ENCODE measurements at places on chromosomes 1 and 21. TPM values are rescaled to one million over a fixed set of nuclear protein-coding genes. Genes with fewer than 3 reads are reported as not detected.

The CLCA1 gene
- total RNA-seq: not detected

DNA sequence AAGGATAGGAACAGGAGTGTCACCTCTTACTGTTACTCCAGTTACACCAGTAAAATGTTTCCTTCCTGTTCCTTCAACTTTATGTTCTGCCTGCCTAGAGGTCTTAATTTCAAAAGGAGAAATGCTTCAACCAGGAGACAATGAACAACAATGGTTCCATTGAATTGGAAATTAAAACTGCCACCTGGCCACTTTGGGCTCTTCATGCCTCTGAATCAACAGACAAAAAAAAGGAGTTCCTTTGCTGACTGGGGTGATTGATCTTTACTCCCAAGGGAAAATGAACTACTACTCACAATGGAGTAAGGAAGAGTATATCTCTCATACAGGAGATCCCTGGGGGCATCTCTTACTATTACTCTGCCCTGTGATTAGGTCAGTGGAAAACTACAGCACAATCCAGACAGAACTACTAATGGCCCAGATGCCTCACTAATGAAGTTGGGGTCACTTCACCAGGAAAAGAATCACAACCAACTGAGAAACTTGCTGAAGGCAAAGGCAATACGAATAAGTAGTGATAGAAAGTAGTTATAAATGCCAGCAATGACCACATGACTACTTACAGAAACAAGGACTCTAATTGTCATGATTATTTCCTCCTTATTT is 76.6 kb upstream of the PRDX6 start:
- no peak for DNase-seq
- no peaks in the 10 kb centered on the region for H3K27me3 ChIP-seq
- no peaks in the 10 kb centered on the region for H3K36me3 ChIP-seq
- peaks cover 8% of the 10 kb centered on the region for H3K4me1 ChIP-seq
- H3K4me3 ChIP-seq: no peak overlapping the region
- H3K27ac ChIP-seq: no peak overlapping the region

GRCh38 chr1:37410815-37411214 is 63.6 kb upstream of the ZC3H12A start:
- DNase-seq: peak; percentile 65
- no peak overlapping the region for H3K4me3 ChIP-seq
- peaks cover 8% of the 10 kb centered on the region for H3K4me1 ChIP-seq
- H3K27me3 ChIP-seq: no peaks in the 10 kb centered on the region
- H3K27ac ChIP-seq: no peak overlapping the region

- H3K27ac ChIP-seq: peak overlapping the region; percentile 99
- no peaks in the 10 kb centered on the region for H3K27me3 ChIP-seq
- H3K4me3 ChIP-seq: no peak overlapping the region
- DNase-seq: peak; percentile 53
Measured at GRCh38 chr1:198660341-198661261, 21.8 kb downstream of the PTPRC start.

- no peak overlapping the region for H3K27ac ChIP-seq
- H3K27me3 ChIP-seq: no peaks in the 10 kb centered on the region
- no peak overlapping the region for H3K4me3 ChIP-seq
- peak; percentile 81 for DNase-seq
- H3K4me1 ChIP-seq: no peaks in the 10 kb centered on the region
Measured at GRCh38 chr21:32940079-32941014, 85.4 kb upstream of the OLIG2 start.

The NR1I3 gene
- total RNA-seq: not detected

GRCh38 chr1:16093611-16094010 is 20.2 kb upstream of the FAM131C start:
- no peak for DNase-seq
- no peaks in the 10 kb centered on the region for H3K36me3 ChIP-seq
- no peak overlapping the region for H3K27ac ChIP-seq
- H3K4me1 ChIP-seq: peaks cover 7% of the 10 kb centered on the region
- no peak overlapping the region for H3K4me3 ChIP-seq
- no peaks in the 10 kb centered on the region for H3K27me3 ChIP-seq

GRCh38 chr1:182666706-182667105 is 17.7 kb downstream of the RGS8 start:
- no peaks in the 10 kb centered on the region for H3K27me3 ChIP-seq
- H3K4me3 ChIP-seq: no peak overlapping the region
- no peak overlapping the region for H3K27ac ChIP-seq
- H3K36me3 ChIP-seq: no peaks in the 10 kb centered on the region
- H3K4me1 ChIP-seq: peaks cover 75% of the 10 kb centered on the region
- DNase-seq: no peak
